ENCODE measurements at places on chromosomes 6 and 20.

GRCh38 chr6:107533415-107534059 is 43.6 kb downstream of the SOBP start:
- no peak for DNase-seq

GRCh38 chr20:20585146-20585545 is 127.3 kb downstream of the RALGAPA2 start:
- no peak for DNase-seq

DNA sequence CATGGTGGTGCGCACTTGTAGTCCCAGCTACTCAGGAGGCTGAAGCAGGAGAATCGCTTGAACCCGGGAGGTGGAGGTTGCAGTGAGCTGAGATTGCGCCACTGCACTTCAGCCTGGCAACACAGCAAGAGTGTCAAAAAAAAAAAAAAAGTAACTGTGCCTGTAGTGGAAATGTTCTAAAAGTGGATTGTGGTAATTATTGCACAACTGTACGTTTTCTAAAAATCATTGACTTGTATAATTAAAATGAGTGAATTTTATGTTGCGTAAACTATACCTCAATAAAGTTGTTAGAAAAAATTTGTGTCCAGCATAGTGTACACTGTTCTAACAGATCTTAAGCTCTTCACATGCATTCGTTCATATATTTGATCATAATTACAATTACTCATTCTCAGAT is 5.5 kb downstream of the SEC23B start:
- no peak for DNase-seq

DNA sequence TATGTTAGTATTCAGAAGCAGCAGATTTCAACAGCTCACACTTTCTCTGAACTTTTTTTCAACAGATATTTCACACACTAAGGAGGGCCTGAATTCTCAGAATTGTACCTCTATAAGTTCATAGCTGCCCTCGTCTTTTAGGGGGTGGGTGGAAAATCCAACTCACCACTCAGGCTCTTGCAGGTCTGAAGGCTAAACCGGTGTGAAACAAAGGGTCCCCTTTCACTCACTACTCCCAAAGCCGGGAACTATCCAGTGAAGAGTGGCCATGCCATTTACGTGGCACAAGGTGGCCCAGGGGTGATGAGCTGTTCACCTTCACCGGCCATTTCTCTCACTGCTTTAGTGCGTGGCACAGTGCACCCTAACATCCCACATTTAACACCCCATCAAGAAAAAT is 24.2 kb downstream of the TBC1D7 start:
- DNase-seq = no peak

DNA sequence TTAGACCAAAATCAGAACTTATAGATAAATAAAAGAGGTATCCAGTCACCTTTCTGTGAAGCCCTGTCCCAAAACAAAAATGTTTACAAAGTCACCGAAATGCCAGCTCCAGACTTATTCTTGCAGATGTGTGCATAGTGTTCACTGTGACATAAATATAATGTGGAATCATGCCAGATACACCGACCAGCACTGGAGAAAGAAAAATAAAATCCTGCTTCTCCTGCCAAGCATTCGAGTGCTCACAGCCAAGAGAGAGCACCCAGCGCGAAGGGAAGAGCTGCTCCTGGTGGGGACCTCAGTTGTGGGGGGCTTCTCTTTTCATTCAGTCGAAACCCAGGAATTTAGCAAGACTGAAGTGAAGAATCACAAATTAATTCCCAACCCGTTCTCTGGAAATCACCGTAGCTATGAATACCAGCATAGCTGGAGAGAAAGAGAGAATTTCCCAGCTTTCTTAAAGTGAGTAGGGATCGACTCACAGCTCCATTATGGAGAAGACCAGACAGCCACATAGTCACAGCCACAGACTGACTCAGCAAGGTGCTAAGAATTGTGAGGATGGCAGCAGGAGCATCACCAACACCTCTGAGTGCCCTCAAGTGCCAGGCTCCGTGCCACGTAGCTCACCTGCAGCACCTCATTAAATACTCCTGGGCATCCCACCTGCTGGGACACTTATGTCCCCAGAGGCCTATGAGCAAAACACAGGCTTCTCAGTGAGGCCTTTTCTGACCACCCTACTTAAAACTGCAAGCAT is 33.2 kb downstream of the BFSP1 start:
- DNase-seq = no peak
